Stimulated activated memory B cell treated with anti-CD40 and anti-IgM and Interleukin-4, amounts not matched to agents 10 μg/mL and 1 μg/mL and 100 μg/mL, for 72 hours (primary cell): ENCODE measurements at places on chromosomes 1 and 21.

DNA sequence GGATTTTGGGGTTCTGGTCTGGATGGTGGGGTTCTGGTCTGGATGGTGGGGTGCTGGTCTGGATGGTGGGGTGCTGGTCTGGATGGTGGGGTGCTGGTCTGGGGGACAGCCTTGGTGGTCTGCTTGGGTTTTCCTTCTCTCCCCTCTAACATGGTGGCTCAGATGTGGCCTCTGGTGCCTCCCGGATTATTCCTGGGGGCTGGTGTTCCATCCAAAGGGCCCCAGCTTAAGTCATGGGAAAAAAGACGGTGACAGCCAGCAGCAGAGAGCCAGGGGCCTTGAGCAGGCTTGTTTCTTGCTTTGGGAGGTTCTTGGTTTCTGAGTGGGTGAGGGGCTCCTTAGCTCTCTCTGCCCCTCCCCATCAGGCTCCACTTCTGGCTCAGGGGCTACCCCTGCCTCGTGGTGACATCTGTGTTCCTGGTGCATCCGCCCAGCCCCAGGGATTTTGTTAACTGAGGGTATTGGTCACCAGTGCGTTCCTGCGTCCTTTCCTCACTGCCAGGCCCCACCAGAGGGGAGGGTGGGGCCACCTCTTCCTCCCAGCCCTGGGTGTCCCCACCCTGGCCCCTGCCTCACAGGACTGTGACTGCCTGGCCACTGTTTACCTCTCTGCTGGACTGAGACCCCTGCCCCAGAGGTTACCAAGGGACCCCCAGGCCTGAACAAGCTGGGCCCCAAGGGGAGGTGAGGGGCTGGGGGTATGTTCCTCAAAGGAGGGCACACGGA is 43.2 kb upstream of the ACTRT2 start:
- H3K27me3 ChIP-seq, result no peaks in the 10 kb centered on the region
- H3K4me3 ChIP-seq, result no peak overlapping the region

GRCh38 chr1:169594391-169594790 is 8.1 kb upstream of the F5 start:
- peak; percentile 88 for ATAC-seq
- H3K36me3 ChIP-seq, result no peaks in the 10 kb centered on the region
- peaks cover 27% of the 10 kb centered on the region for H3K4me1 ChIP-seq
- H3K27me3 ChIP-seq, result no peaks in the 10 kb centered on the region
- H3K4me3 ChIP-seq, result no peak overlapping the region

DNA sequence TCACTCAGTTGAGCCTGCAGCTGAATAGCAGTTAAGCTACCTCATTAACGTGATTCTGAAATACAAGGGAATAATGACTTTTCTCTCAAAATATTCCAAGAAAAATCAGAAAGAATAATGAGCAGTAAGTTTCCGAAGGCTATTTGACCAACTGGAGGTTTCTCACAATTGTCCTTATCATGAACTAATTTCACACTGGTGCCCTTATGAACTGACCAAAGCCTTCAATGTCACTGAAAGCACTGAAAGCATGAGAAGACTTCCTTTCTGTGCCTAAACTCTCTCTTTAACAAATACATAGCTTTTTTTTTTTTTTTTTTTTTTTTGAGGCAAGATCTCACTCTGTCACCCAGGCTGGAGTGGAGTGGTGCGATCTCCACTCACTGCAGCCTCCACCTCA is 18.8 kb downstream of the EIF4G3 start:
- no peaks in the 10 kb centered on the region for H3K27me3 ChIP-seq
- peaks cover 33% of the 10 kb centered on the region for H3K4me1 ChIP-seq
- no peak for ATAC-seq

- no peaks in the 10 kb centered on the region for H3K36me3 ChIP-seq
- H3K4me1 ChIP-seq, result peaks cover 15% of the 10 kb centered on the region
- peak overlapping the region; percentile 14 for H3K27ac ChIP-seq
- no peak for ATAC-seq
These were observed 11.8 kb upstream of the SOD1 start for GRCh38 chr21:31647650-31648049.

DNA sequence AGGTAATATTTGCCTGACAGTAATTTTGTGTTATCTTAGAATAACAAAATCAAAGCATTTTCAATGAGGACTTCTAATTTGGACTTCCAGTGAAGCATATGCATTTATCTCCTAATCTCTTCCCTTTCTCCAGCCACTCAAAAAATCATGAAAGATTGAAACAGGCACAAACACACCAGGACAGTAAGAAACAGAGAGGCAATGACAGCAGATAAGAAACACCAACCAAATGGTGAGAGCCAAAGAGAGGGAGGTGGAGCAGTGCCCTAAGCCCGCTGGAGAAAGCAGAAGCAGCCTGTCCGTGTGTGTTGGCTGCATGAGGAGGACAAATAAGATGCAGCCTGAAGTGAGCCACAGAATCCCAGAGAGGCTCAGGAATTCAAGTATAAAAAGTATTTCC is 39.0 kb downstream of the SLC44A3 start:
- no peaks in the 10 kb centered on the region for H3K4me1 ChIP-seq
- H3K36me3 ChIP-seq, result no peaks in the 10 kb centered on the region
- no peak overlapping the region for H3K27ac ChIP-seq
- H3K27me3 ChIP-seq, result peaks cover 16% of the 10 kb centered on the region
